HCT116 (cell line): ENCODE measurements at places on chromosomes 1 and 21.

GRCh38 chr21:46048926-46049889, 48.7 kb upstream of the COL6A2 start:
- H3K27me3 ChIP-seq = no peaks in the 10 kb centered on the region; the same call in 1 of the 2 replicates
- H3K4me1 ChIP-seq = peaks cover 13% of the 10 kb centered on the region
- no peak overlapping the region for H3K4me3 ChIP-seq
- H3K27ac ChIP-seq = no peak overlapping the region
- no peak for DNase-seq

DNA sequence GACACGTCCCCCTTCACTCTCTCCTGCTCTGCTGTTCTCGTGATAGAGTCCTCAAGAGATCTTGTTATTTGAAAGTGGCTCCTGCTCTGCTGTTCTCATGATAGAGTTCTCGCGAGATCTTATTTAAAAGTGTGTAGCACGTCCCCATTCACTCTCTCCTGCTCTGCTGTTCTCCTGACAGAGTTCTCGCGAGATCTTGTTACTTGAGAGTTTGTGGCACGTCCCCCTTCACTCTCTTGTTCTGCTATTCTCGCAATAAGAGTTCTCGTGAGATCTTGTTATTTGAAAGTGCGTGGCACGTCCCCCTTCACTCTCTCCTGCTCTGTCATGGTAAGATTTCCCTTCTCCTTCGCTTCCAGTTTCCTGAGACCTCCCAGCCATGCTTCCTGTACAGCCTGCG, 47.9 kb downstream of the SMYD3 start:
- H3K36me3 ChIP-seq = no peaks in the 10 kb centered on the region
- H3K4me3 ChIP-seq = no peak overlapping the region
- H3K4me1 ChIP-seq = no peaks in the 10 kb centered on the region

GRCh38 chr1:65265651-65266351, 43.5 kb upstream of the DNAJC6 start:
- DNase-seq = no peak
- H3K4me1 ChIP-seq = peaks cover 5% of the 10 kb centered on the region
- no peaks in the 10 kb centered on the region for H3K27me3 ChIP-seq
- H3K27ac ChIP-seq = no peak overlapping the region
- no peak overlapping the region for H3K4me3 ChIP-seq
- H3K36me3 ChIP-seq = no peaks in the 10 kb centered on the region

DNA sequence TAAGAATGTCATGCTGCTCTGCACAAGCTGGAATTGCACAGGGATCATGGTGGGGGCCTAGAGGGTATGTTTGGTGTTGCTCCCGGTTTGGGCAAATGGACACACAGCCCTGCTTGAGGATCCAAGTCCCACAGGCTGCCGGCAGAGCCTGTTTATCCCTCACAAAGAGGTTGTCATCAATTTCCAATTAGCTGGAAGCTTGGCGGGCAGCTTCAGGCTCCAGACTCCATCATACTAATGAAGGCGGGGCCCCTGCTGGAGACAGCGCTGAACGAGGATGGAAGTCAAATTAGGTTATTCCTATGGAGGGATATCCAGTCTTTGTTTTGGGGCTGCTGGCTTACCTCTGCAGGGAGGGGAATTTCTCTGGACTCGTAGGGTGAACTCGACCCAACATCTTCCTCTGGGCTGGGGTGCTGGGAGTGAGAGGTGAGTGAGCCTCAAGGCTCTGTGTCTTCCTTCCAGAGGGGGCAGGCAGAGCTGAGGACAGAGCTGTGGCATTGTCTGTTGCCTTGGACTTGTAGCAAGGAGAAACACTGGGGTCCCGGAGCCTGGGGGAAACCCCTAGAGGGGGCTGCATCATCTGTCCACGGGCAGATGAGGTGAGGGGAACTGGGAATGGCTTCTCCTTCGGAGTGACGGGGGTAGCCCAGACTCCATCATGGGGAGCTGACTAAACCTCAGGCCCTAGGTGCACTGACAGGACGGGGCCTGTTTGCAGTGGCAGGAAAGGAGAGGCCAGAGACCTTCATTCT, 24.9 kb upstream of the PARP1 start:
- no peaks in the 10 kb centered on the region for H3K36me3 ChIP-seq
- no peak overlapping the region for H3K4me3 ChIP-seq
- 0 out of 2 replicates have a peak, but pooled peaks cover 3% of the 10 kb centered on the region for H3K4me1 ChIP-seq
- H3K27ac ChIP-seq = no peak overlapping the region
- no peaks in the 10 kb centered on the region for H3K27me3 ChIP-seq
- no peak for DNase-seq

GRCh38 chr1:237327061-237327460, 285.1 kb downstream of the RYR2 start:
- H3K27ac ChIP-seq = no peak overlapping the region
- no peaks in the 10 kb centered on the region for H3K4me1 ChIP-seq
- no peaks in the 10 kb centered on the region for H3K36me3 ChIP-seq
- DNase-seq = no peak

DNA sequence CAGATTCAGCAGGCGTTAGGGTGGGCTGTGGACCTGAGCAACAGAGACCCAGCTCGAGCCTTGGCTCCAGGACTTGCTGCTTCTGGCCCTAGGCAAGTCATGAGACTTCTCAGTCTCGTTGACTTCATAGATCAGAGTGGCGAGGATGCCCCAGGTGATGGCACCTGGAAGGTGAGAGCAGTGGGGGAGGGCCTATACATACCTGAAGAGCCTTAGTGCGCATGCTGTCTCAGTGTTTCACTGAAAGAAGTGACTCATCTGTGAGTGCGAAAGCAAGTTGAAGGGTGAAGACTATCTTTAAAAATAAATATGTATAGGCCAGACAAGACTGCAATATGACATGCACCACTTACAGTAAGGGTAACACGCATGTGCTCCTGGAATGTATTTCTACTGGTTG, 10.1 kb downstream of the PLEKHA6 start:
- no peaks in the 10 kb centered on the region for H3K36me3 ChIP-seq
- no peaks in the 10 kb centered on the region for H3K27me3 ChIP-seq
- H3K4me3 ChIP-seq = no peak overlapping the region
- no peak for DNase-seq
- H3K4me1 ChIP-seq = peaks cover 21% of the 10 kb centered on the region

GRCh38 chr1:185846672-185847444, 112.7 kb downstream of the HMCN1 start:
- H3K4me1 ChIP-seq = no peaks in the 10 kb centered on the region
- H3K36me3 ChIP-seq = no peaks in the 10 kb centered on the region
- H3K27ac ChIP-seq = no peak overlapping the region
- no peak for DNase-seq

- no peaks in the 10 kb centered on the region for H3K27me3 ChIP-seq
- no peak overlapping the region for H3K27ac ChIP-seq
- H3K36me3 ChIP-seq = no peaks in the 10 kb centered on the region
- H3K4me1 ChIP-seq = no peaks in the 10 kb centered on the region
- no peak for DNase-seq
- H3K4me3 ChIP-seq = no peak overlapping the region
Measured at GRCh38 chr21:15437883-15438282, 291.9 kb upstream of the USP25 start.

DNA sequence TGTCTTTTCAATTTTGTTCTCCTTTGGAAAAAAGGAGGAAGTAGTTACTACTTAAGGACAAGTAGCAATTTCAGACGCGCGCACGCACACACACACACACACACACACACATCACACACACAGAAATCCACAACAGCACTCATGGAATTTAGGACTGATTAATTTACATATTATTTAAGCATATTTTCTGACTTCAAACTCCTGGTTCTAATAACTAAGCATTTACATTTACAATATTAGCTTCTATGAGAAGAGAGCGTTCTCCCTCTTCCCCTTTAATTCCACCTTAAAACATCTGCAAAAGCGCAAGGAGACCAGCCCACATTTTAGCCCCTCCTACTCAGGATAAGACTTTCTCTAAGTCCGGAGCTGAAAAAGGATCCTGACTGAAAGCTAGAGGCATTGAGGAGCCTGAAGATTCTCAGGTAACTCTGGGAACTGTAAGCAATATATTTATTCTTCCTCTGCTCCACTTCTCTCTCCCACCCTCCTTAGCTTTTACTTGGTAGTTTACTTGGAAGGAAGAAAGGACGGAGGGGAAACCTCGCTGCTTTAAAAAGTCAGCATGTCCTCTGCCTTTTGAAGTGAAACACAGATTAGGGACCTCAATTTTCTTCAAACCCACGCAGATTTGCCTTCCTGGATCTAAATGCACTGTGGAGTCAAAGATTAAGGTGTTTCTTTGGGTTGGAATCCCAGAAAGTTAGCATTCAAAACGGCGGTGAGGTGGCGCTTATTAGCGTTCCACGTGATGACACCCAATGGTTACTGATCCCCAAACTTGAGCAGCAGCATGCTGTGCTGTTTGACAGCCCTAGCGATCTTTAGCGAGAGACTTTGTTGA, at the start of gene PLA2G4A:
PLA2G4A (plus strand) TSS at position 339 of the 844 bp plus-strand sequence. CDS start 25,406 bp downstream, outside the sequence.
- DNase-seq = peak; percentile 64
- no peaks in the 10 kb centered on the region for H3K27me3 ChIP-seq
- peaks cover 2% of the 10 kb centered on the region; the same call in 1 of the 2 replicates for H3K4me1 ChIP-seq
- peak within 1 kb of the TSS; percentile 72 for H3K4me3 ChIP-seq
- no peaks in the 10 kb centered on the region for H3K36me3 ChIP-seq

DNA sequence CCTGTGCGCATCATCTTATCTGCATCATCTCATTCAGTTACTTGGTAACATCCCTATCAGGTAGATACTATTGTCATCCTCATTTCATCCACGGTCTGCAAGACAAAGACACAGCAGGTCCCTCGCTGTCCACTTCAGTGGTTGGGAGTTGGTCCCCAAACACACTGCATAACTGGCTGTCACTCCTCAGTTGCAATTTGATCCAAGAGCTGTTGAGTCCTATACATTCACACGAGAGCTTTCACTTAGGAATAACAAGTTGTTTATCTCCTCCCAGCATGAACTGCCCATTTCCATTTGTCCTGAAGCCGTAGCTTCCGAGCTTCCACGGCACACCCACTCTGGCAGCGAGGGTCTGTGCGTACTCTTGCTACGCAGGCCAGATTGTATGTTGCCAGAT, 472.0 kb downstream of the CAMTA1 start:
- no peaks in the 10 kb centered on the region for H3K36me3 ChIP-seq
- DNase-seq = no peak
- peaks cover 11% of the 10 kb centered on the region for H3K4me1 ChIP-seq
- H3K27ac ChIP-seq = no peak overlapping the region
- H3K27me3 ChIP-seq = no peaks in the 10 kb centered on the region

- no peak overlapping the region for H3K27ac ChIP-seq
- no peaks in the 10 kb centered on the region for H3K27me3 ChIP-seq
- H3K4me3 ChIP-seq = no peak overlapping the region
- no peaks in the 10 kb centered on the region for H3K4me1 ChIP-seq
Measured at GRCh38 chr1:231862611-231863010, 236.0 kb downstream of the DISC1 start.

DNA sequence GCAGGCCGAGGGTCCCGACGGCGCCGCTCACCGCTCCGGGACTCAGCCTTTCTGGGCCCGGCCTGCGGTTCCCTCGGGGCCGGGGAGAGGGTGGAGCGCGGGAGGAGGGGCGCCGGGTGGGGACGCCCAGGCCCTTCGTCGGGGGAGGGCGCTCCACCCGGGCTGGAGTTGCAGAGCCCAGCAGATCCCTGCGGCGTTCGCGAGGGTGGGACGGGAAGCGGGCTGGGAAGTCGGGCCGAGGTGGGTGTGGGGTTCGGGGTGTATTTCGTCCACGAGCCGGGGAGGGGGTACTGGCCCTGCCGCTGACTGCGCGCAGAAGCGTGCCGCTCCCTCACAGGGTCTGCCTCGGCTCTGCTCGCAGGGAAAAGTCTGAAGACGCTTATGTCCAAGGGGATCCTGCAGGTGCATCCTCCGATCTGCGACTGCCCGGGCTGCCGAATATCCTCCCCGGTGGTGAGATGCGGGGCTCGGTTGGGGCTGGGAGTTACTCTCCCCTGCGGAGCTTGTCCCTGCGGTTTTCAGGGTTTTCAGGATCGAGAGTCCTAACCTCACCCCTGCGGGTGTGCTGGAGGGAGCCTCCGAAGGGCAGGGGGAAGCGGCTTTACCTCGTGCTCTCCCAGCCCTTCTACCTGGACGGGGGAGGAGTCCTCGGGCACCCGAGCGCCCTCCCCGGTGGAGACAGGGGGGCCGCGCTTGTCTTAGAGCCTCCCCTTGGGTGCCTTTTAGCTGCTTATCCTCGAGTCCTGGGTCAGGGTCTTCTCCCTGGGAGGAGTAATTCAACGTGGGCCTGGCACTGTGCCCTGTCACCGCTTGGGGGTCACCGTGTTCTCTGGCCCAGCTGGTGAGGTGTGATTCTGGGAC, 2.1 kb downstream of the SAMD11 start:
- peaks cover 40% of the 10 kb centered on the region for H3K4me1 ChIP-seq
- DNase-seq = no peak
- peak overlapping the region; percentile 43 for H3K4me3 ChIP-seq
- peaks cover 20% of the 10 kb centered on the region; the same call in 1 of the 2 replicates for H3K27me3 ChIP-seq
- H3K36me3 ChIP-seq = no peaks in the 10 kb centered on the region

GRCh38 chr1:153032677-153033308, 1.8 kb downstream of the SPRR1B start:
- peaks cover 7% of the 10 kb centered on the region for H3K27me3 ChIP-seq
- H3K36me3 ChIP-seq = no peaks in the 10 kb centered on the region
- peak; percentile 36 for DNase-seq
- H3K27ac ChIP-seq = no peak overlapping the region

- no peaks in the 10 kb centered on the region for H3K27me3 ChIP-seq
- H3K4me1 ChIP-seq = peaks cover 84% of the 10 kb centered on the region
- no peaks in the 10 kb centered on the region for H3K36me3 ChIP-seq
- no peak for DNase-seq
- H3K27ac ChIP-seq = peak overlapping the region; percentile 86
- H3K4me3 ChIP-seq = no peak overlapping the region
Measured at GRCh38 chr1:15177710-15178166, 24.2 kb downstream of the TMEM51 start.

GRCh38 chr1:167274061-167274460, 53.4 kb downstream of the POU2F1 start:
- no peak overlapping the region for H3K27ac ChIP-seq
- no peak for DNase-seq
- H3K4me1 ChIP-seq = no peaks in the 10 kb centered on the region

DNA sequence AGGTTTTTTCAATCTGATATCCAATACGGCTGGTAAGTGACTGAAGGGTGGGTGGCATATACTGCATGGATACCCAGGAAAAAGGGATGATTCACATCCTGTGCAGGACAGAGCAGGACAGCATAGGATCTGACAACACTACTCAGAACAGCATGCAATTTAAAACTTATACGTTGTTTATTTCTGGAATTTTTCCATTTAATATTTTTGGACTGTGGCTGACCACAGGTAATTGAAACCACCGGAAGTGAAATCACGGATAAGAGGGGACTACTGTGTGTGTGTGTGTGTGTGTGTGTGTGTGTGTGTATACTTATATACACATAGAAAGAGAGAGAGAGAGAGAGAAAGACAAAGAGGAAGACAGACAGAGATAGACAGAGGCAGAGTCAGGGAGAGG, 23.0 kb downstream of the ERICH3 start:
- H3K36me3 ChIP-seq = no peaks in the 10 kb centered on the region
- no peaks in the 10 kb centered on the region for H3K4me1 ChIP-seq
- no peak overlapping the region for H3K27ac ChIP-seq
- peaks cover 36% of the 10 kb centered on the region for H3K27me3 ChIP-seq
- no peak overlapping the region for H3K4me3 ChIP-seq
